Activated B cell treated with CpG ODN at 0.5 μM for 24 hours (primary cell): ENCODE measurements at places on chromosomes 1 and 21.

GRCh38 chr1:203289281-203289981 lies 15.9 kb upstream of the BTG2 start:
- peak; percentile 80 for DNase-seq

GRCh38 chr1:86377341-86377740 lies 18.8 kb downstream of the ODF2L start:
- DNase-seq, result no peak

DNA sequence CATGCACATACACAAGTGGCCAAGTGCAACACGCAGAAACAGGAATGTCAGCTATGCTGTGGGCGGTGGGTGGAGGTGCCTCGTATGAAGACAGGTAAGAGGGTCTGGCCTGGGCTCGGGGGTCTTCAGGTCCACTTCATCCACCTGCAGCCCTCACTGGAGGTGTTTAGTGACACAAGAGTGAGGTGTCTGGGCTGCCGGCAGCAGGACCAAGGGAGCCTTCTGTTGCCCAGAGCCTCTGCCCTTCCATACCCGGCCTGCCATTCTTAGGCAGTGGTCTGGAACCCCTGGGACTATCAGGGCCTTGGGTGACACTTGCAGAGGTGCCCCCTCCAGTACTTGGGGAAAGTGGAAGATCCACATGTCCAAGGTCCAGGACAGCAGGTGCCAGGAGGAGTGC lies 21.7 kb upstream of the ACTRT2 start:
- no peak for DNase-seq

- DNase-seq, result no peak
These were observed 15.4 kb downstream of the PDXK start for GRCh38 chr21:43734131-43734927.

GRCh38 chr1:3393024-3393986 lies 61.2 kb upstream of the ARHGEF16 start:
- DNase-seq, result no peak

GRCh38 chr1:76746206-76746605 lies 121.1 kb upstream of the ST6GALNAC5 start:
- DNase-seq, result no peak

GRCh38 chr1:46136711-46137110 lies 4.3 kb upstream of the PIK3R3 start:
- no peak for DNase-seq

GRCh38 chr1:149914545-149914944 lies 3.1 kb downstream of the SV2A start:
- DNase-seq, result no peak

- no peak for DNase-seq
These were observed 650.9 kb upstream of the ADGRL2 start for GRCh38 chr1:81149649-81150325.

DNA sequence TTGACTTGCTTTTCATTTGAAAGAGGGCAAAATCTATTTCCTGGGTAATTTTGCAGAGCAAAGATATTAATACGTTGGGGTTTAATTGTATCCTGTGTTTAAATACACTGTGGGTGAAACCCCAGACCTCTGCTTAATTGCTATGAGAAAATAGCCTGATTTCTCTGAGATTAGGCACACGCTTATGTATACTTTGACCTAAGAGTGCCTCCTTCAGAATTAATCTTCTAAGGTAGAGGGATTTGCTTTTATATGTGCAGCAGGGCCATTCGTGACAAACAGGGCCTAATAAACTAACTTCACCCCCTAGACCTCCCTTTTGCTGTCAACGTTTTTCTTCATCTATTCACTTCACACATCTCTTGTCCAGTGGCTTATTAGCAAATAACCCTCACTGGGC lies 216.9 kb upstream of the ADGRL2 start:
- no peak for DNase-seq

- no peak for DNase-seq
These were observed 9.0 kb downstream of the SLC1A7 start for GRCh38 chr1:53133261-53134041.

DNA sequence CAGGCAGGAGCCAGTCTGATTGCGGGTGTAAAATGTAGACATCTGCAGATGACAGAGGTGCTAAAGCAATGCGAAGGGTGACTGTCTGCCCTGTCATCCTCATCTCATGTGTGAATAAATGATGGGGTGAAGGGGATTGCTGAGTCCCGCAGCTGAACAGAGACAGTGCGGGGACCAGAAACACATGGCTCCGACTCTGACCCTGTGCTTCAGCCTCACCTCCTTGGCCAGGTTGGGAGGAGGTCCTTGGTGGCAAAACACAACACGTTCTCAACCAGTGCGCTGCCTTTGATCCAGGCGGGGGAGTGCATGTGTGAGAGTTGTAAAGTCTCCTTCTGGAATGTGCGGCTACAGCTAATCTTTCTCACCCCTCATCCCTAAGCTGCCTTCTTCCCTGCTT lies 32.0 kb upstream of the TTC22 start:
- DNase-seq, result no peak

DNA sequence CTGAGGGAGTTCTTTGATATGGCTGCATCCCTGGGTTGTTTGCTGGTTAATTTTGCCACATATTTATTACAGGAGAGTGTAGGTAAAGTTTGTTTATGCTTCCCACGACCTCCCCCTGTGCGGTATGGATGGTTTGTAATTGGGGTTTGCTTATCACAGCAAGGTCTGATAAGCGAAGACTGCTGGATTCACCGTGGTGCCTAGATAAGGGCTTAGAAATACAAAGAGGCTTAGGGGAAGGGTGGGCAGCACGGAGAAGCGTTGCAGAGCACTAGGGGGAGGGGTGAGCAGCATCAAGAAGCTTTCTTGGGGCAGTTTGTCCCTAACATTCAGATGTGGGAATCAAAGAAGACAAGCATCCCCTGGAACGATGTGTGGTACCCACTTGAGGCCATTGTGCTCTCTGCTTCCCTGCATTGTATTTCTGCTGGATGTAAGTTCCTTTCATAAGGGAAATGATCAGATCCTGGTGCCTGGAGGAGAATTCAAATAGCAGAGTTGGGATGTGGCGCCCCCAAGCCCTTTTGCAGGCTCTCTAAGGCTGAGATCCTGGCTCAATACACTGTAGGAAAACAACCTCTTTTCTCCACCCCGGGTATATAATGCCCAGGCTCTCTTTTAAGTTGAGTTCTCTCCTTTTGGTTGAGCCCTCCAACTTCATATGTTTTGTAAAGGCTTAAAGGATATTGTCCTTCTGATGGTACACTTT lies 598.1 kb upstream of the ADGRL4 start:
- no peak for DNase-seq
